GDM1 (cell line): ENCODE measurements at places on chromosomes 11 and 22.

DNA sequence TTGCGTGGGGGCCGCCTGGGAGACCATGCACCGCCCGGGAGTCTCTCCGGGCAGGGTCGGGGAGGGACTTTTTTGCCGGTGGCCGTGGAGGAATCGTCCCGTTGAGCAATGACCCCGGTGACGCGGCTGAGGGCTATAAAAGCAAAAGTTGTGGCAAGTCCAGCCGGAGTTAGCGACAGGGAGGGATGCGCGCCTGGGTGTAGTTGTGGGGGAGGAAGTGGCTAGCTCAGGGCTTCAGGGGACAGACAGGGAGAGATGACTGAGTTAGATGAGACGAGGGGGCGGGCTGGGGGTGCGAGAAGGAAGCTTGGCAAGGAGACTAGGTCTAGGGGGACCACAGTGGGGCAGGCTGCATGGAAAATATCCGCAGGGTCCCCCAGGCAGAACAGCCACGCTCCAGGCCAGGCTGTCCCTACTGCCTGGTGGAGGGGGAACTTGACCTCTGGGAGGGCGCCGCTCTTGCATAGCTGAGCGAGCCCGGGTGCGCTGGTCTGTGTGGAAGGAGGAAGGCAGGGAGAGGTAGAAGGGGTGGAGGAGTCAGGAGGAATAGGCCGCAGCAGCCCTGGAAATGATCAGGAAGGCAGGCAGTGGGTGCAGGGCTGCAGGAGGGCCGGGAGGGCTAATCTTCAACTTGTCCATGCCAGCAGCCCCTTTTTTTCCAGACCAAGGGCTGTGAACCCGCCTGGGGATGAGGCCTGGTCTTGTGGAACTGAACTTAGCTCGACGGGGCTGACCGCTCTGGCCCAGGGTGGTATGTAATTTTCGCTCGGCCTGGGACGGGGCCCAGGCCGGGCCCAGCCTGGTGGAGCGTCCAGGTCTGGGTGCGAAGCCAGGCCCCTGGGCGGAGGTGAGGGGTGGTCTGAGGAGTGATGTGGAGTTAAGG is at the start of gene NEAT1:
NEAT1 (plus strand) TSS at position 166 of the 883 bp plus-strand sequence.
- peak; percentile 91 for DNase-seq

GRCh38 chr22:21000987-21001600 is 824 bp downstream of the THAP7 start:
- DNase-seq: no peak

DNA sequence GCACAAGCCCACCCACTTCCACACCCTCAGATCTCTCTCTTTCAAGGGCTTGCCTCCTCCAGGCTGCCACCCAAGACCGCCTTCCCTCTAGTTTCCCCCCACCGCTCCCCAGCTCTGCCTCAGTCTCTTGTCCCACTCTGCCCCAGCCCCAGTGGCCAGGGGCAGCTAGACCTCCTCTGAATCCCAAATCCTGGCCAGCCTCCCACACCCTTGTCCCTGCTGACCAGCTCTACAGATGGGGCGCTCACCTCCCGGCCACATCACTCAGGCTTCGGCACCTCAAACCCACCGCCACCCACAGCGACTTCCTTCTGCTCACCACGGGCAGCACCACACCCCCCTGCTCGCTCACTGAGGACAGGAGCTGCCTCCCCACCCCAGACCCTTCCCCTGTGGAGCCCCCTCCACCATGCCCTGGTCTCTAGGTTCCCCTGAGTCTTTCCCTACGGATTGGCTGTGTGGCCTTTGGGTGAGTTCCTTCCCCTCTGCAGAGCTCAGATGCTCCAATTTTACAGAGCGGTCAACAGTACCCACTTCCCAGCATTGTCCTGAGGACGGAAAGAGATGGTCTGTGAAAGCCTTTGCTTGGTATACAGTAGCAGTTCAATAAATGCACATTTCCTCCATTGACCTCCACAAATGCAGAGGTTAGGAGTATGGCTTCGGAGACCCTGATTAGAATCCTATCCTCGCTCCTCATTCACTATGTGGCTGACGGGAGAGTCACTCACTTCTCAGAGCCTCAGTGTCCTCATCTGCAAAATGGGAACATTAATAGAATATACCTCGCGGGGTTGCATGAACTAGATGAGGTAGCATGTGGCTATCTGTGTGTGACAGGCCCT is 11.5 kb upstream of the SPI1 start:
- DNase-seq: no peak

DNA sequence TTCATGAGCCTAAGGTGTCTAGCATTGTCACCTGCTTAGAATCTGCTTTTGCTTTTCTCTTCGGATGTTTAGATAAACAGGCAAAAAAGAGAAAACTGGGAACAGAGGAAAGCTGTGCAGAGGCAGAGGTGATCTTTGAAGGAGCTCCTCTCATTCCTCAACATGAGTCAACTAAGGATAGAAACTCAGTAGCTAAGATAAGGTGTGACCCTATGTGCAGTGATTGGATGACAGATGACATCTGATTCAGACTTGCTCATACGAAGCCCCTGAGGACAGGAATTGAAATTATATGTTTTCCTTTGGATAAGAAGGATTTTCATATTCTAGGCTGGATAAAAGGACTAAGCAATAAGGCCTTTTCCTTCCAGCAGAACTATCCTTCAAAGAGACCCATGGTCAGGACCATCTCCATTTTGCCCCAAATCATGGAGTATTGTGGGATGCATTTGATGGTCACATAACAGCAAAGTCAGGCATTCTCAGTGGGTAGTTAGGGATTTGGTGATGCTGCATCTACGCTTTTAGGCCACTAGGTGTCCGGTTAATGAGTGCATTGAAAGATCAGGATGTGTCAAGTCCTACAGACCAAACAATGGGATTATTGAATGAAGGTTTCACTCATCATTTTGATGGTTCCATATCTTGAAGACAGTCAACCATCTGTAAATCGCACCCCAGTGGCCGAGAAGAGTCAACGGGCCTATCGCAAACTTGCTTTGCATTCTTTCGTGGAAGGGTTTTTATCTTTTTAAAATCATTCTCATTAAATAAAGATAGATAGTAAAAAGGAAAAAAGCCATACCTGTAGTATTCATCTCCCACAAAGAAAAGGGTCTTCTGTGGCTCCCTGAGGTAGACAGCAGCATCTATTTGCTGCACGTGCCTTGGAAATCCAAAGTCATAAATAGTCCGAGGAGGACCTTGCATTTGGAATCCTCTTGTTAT is 32.2 kb downstream of the MMP20 start:
- no peak for DNase-seq

DNA sequence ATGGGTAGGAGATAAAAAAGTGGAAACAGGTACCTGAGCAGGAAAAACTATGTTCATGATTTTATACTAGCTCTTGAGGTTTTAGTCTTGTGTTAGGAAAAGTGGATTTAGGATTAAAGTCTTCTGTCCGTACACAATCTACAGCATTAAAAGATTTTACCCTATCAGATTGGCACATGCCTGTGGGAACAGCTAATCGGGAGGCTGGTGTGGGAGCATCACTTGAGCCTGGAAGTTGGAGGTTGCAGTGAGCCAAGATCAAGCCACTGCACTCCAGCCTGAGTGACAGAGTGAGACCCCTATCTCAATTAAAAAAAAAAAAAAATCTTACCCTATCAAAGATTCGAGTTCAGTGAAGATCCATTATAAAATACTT is 12.2 kb upstream of the CRKL start:
- no peak for DNase-seq

GRCh38 chr11:117738246-117738957 is 58.6 kb downstream of the DSCAML1 start:
- DNase-seq: no peak

GRCh38 chr11:86176165-86176884 is 68.2 kb upstream of the EED start:
- DNase-seq: no peak

GRCh38 chr11:66275396-66275795 is 2.6 kb upstream of the CNIH2 start:
- DNase-seq: no peak

DNA sequence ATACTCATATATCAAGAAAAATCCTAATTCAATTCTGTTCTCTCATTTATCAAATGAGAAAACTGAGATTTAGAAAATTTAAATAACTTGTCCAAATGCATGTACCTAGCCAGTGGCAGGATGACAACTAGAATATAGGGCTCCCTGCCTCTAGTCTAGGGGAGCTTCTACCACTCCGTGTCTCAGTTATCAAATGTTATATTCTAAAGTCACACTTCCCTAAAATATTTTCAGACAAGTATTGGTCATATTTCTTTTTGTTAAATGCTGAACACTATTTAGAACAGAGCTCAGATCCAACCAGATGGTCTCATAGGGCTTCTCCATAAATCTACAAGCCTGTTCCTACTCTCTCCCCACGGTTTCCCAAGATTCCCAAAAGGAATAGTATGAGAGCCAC is 26.3 kb downstream of the KCNJ1 start:
- no peak for DNase-seq
